ENCODE measurements at places on chromosomes 12 and 14. TPM values are rescaled to one million over a fixed set of nuclear protein-coding genes. Genes with fewer than 3 reads are reported as not detected.

The NID2 gene
- 35.0 TPM for total RNA-seq

The GLT1D1 gene
- total RNA-seq: not detected

The DLK1 gene
- not detected for total RNA-seq

The OR6C76 gene
- total RNA-seq: not detected

The JDP2 gene
- 3.7 TPM for total RNA-seq

The HOXC10 gene
- total RNA-seq: 4.0 TPM

The GALNT6 gene
- total RNA-seq: 31.3 TPM

The MIPOL1 gene
- total RNA-seq: 3.2 TPM

The ZNF891 gene
- total RNA-seq: 0.49 TPM

DNA sequence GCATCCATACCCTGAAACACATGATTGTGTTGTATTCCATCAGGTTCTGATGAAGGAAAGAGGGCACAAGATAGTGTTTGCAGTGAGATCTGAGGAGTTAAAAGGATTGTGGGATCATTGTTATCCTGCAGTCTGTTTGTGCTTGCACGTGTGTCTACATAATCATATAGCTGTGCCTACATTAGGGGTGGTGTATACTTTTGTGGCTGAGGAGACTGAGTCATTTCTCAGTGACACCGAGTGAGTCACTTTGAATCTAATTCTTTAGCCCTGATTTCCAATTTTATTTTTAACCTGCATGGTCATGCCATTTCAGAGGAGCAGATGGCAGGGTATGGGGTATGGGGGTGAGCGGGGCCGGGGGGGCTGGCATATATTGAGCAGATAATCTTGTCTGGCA is 133.2 kb downstream of the ANO4 start:
- peak; percentile 61 for DNase-seq

DNA sequence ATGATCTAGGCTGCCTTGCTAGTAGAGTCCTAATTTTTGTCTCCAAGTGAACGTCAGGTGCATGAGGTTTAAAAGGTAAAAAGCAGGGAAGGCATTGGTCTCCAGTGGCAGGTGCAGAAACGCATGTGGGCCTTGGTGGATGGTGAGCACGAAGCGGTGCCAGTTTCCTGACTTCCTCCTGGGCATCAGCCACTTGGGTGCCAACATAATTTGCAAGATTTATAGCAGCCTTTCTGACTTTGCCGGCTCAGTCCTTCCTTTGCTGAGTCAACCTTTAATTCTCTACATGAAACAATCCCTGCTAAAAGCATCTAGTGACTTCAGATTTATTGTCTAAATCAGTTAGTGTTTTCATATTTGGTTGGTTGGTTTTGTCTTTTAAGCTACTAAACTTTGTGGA is 355.7 kb upstream of the TMEM132C start:
- DNase-seq: no peak

GRCh38 chr12:32819424-32819823 is 63.7 kb upstream of the YARS2 start:
- DNase-seq: no peak

DNA sequence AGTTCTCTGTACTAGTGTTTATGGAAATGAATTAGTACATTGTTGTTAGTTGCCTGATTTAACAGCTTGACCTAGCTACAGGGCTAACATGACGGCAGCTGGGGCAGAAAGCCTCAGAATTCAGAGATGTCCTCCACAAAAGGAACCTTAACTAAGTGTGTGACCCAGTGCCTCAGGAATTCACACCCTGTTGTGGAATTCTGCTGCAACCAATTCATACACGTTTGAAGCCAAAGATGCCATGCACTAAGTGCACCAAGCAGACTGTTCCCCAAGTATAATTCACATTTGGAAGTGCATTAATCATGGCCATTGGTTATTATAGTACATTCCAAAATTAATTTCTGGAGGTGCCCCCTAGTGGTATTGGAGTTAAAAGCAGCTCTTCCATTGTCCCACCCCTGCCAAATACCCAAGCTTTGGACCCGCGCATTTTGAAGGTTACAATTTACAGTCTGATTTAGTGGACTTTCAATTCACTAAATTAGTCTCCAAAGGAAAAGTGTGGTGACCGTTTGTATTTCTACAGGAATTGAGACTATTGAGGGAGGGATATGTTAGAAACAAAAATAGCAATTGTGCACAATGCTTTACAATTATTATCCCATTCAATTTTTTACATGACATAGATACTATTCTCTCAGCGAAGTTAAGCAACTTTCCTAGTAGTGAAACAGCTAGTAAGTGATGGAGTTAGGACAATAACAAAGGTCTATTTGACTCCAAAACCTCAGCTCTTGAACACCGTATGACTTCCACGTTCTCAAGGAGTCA is 85.9 kb downstream of the PAX9 start:
- no peak for DNase-seq

- no peak for DNase-seq
Observed at GRCh38 chr12:104941454-104941853, 16.6 kb downstream of the SLC41A2 start.

GRCh38 chr14:32710231-32710671 is 228.4 kb upstream of the NPAS3 start:
- peak; percentile 72 for DNase-seq

DNA sequence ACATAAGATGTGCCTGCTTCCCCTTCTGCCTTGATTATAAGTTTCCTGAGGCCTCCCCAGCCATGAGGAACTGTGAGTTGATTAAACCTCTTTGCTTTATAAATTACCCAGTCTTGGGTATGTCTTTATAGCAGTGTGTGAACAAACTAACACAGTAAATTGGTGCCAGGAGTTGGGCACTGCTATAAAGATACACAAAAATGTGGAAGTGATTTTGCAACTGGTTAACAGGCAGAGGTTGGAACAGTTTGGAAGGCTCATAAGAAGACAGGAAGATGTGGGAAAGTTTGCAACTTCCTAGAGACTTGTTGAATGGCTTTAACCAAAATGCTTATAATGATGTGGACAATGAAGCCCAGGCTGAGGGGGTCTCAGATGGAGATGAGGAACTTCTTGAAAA is 264.1 kb downstream of the DACT1 start:
- no peak for DNase-seq

DNA sequence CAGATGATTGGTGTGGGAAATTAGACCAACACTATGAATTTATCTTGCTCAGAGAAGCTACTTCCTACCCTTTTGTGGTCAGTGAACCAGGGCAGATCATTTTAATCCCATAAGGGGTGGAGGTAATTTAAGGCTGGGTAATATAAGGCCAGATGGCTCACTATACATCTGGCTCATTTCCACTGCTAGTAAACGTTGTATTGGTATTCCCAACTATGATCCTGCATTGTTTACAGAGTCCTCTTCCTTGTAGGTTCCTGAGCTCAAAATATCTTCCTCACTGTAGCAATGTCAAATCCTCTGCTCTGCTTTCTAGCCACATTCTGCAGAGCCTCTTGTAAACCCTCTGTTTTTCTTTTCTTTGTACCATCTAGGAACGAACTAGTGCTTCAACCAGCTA is 93.0 kb upstream of the MGAT4C start:
- DNase-seq: no peak

GRCh38 chr14:90628825-90629224 is 187.4 kb downstream of the TTC7B start:
- no peak for DNase-seq

GRCh38 chr14:105647784-105648608 is 121.6 kb downstream of the TMEM121 start:
- no peak for DNase-seq

DNA sequence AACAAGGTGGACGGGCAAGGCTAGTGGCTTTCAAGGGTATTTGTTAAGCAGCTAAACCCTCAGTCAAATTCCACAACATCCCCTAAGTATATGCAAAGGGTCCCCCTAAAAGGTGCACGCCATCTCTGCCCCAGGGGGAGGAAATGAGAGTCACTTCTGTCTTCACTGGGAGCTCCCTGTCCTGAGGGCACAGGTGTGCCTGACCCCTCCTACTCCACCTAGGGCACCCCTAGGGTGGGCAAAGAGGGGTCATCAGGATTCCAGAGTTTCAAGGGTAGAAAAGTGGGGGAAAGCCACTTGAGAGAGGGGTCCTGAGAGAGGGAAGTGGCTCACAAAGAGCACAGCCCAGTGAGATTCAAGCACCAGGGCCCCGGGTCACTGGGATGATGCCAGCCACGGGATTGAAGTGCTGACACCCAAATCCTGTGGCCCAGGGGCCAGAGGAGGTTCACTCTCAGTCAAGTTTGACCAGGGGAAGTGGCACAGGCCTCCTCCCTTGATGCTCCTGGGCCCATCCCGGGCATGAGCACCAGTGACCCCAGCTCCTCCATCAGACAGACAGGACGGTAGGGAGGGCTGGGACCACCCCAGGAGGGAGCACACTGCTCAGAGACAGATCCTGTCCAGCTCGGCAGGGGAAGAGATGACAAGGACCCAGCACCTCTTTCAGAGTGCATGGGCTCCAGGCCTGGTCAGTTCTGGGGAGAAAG is 82.3 kb upstream of the BCL11B start:
- DNase-seq: no peak

DNA sequence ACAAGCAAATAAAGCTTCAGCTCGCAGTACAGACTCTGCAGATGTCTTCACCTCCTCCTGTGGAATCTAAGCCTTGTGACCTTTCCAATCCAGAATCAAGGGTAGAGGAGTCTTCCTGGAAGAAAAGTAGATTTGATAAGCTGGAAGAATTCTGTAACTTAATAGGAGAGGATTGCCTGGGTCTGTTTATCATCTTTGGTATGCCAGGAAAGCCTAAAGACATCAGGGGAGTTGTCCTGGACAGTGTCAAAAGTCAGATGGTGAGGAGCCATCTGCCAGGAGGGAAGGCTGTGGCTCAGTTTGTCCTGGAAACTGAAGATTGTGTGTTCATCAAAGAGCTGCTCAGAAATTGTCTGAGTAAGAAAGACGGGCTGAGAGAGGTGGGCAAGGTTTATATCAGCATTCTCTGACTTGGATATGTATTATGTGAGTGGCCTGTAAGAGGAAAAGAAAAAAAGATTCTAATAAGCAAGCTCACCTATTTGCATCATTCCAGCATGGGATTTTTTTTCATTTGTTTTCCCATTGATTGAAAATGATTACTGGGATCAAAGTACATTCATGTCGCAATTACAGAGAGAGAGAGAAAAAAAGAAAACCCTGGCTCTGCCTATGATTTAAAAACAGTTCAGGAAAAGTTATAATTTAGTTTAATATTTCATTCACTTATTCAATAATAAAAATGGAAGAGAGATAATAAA is 767 bp downstream of the REP15 start:
- DNase-seq: no peak

DNA sequence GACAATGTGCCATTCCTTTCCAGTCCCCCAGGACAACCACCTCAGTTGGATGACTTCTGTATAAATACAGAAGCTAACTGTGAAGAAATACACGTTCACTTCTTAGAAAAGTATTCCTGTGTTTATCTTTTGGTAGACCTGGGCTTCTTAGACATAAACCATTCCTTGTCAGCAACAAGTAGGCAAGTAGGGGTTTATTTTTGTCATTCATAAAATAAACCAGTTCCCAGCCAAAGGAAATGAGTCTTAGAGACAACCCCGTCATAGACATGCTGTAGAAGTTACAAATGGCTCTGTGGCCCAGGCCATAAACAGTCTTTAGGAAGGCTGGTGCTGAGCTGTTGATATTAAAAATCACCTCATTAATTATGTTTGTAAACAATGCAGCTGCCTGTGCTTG is 243.2 kb downstream of the SPTSSA start:
- no peak for DNase-seq

- DNase-seq: no peak
Observed at GRCh38 chr14:90966493-90966892, 93.9 kb downstream of the RPS6KA5 start.

DNA sequence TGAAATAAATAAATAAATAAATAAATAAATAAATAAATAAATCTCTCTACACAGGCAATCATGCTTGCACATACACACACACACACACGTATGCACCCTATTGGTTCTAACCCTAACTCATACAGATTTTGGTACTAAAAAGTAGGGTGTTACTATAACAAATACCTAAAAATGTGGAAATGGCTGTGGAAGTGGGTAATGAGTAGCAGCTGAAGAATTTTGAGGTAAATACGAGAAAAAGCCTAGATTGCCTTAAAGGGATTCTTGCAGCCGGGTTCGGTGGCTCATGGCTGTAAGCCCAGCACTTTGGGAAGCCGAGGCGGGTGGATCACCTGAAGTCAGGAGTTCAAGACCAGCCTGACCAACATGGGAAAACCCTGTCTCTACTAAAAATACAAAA is 15.7 kb upstream of the SLC2A3 start:
- DNase-seq: peak; percentile 3

All from RPMI7951 (cell line).